ENCODE measurements at places on chromosomes 2 and 18.

- no peak for DNase-seq
Observed at GRCh38 chr2:230650585-230651137, 62.0 kb upstream of the CAB39 start.

DNA sequence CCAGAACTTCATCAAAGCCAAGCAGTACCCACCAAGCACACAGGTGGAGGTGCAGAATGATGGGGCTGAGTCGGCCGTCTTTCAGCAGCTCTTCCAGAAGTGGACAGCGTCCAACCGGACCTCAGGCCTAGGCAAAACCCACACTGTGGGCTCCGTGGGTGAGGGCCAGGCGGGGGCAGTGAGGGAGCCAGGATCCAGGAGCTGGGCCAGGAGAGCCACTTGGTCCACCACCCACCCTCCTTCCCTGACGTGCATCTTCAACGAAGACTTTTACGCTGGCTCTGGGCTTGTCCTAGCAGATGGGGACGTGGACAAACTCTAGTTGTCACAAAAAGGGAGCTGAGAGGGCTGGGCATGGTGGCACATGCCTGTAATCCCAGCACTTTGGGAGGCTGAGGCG is 11.8 kb downstream of the VIL1 start:
- no peak for DNase-seq

DNA sequence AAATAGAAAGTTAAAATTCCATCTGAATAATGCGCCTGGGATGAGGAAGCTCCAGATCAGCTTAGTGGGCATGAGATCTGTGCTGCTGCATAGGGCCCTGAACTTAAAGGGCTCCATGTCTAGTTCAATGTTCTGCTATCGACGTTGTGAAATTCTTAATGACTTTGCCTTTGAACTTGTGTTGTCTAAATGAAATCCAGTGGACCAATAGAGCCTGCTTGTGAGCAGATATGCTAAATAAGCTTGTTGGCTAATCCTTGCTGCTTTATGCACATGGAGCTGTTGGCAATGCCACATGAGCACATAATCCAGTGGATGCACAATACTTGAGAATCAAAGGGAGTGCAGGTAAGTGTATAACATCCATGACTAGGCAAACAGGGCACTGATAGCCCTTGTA is 228.6 kb downstream of the TNS1 start:
- DNase-seq: no peak

GRCh38 chr2:194203898-194204297 is 1453.1 kb upstream of the SLC39A10 start:
- no peak for DNase-seq

DNA sequence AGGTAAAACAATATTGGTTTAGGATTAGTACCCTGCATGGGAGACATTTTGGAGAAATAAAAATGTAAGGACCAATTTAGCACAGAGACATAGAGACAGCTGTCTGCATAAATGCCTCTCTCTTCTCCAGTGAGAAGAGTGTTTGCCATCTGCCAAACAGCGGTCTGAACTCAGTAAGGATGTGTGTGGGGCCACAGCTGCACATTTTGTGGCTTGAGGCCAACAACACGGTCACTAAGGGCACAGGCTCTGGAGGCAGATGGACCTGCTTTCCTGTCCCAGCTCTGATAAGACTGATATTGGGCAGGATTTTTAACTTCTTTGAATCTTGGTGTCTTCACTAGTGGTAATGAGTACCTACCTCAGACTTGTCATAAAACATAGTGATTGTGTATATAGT is 10.2 kb downstream of the ZBTB14 start:
- no peak for DNase-seq

- DNase-seq: no peak
Observed at GRCh38 chr2:172095146-172095904, 7.4 kb downstream of the DLX2 start.

DNA sequence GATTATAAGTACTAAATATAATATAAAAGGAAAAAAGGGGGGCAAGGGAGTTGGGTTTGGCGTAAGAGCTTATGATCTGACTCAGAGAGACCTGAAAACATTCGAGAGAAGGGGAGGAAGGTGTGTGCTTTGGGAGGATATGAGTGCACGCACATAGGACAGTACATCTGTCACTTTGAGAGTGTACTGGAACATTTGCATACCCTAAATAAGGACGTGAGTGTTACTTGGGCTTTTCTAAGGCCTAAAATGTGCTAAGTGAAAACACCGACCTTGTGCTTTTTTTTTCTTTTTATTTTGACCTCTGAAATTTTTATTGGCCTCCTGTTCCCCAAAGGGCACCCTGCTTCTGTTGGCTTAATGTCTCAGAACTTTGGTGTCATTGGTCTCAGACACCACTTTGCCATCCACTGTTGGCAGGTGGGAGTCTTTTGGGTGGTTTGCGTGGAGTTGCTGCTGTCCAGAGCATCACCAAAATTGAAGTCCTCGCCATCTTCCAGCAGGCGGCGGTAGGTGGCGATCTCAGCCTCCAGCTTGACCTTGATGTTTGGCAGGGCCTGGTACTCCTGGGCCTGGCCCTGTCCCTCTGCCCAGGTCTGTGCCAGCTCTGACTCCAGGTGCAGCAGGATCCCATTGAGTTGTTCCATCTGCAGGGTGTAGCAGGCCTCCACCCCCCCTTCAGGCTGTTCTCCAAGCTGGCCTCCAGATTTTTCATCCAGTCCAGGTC is 57.7 kb downstream of the CD28 start:
- no peak for DNase-seq

DNA sequence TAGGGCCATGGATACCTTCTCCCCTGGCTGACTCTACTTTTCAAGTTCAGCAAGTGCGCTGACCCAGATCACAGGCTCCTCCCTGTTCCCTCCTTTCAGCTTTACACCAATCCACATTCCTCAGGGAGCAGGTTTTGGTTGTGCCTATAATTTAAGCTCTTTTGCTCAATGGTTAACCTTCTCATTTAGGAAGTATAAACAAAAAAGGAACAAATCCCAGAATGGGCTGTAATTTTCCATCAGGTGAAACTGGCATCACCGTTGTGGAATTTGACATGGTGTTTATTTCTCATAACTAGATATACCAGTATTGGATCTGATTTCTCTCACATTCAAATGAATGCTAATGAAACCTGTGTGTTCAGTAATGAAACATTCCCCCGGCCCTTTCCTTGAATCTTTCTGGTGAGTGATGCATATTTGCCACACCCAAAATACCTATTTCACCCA is 13.6 kb downstream of the STRN start:
- no peak for DNase-seq

- no peak for DNase-seq
Observed at GRCh38 chr2:18118703-18119102, 240.2 kb downstream of the KCNS3 start.

DNA sequence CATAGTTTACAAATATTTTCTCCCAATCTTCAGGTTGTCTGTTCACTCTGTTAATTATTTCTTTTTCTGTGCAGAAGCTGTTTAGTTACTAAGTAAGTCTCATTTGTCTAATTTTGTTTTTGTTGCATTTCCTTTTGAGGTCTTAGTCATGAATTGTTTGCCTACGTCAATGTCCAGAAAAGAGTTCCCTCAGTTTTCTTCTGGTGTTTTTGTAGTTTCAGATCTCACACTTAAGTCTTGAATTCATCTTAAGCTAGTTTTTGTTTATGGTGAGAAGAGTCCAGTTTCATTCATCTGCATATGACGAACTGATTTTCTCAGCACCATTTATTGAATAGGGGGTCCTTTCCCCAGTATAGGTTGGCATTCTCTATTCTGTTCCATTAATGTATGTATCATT is 1252.2 kb upstream of the TMEFF2 start:
- DNase-seq: no peak

GRCh38 chr2:212227755-212228154 is 310.8 kb downstream of the ERBB4 start:
- peak; percentile 35 for DNase-seq
